ENCODE measurements at places on chromosomes 6 and 20.

GRCh38 chr6:109323241-109323640 lies 59.0 kb downstream of the CD164 start:
- no peak for DNase-seq

DNA sequence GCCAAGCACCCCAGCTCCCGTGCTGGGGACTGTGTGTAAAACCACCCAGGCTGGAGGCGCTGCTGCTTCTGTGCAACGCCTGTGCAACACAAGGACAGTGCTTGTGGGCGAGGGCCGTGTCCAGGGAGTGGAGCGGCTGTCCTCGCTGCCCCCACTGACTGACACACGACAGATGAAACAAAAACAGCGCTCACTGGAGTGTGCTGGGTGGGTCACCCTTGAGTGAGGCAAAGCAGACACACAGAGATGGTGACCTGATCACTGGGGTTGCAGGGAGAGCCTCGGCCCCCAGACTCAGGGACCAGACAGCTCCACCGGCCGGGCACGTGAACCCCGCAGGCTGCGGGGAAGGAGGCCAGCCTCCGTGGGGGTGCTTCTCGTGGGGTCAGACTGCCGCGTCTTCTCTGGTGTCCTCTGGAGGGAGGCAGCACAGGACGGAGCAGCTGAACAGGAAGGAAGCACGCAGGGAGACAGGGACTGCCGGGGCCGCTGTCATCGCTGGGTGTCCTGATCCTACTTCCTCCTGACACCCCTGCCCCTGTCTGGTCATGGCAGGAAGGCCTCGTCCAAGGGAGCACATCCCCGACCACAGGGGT lies 75.9 kb upstream of the CST7 start:
- no peak for DNase-seq

GRCh38 chr6:36774331-36774730 lies 64.9 kb downstream of the CPNE5 start:
- DNase-seq = no peak

DNA sequence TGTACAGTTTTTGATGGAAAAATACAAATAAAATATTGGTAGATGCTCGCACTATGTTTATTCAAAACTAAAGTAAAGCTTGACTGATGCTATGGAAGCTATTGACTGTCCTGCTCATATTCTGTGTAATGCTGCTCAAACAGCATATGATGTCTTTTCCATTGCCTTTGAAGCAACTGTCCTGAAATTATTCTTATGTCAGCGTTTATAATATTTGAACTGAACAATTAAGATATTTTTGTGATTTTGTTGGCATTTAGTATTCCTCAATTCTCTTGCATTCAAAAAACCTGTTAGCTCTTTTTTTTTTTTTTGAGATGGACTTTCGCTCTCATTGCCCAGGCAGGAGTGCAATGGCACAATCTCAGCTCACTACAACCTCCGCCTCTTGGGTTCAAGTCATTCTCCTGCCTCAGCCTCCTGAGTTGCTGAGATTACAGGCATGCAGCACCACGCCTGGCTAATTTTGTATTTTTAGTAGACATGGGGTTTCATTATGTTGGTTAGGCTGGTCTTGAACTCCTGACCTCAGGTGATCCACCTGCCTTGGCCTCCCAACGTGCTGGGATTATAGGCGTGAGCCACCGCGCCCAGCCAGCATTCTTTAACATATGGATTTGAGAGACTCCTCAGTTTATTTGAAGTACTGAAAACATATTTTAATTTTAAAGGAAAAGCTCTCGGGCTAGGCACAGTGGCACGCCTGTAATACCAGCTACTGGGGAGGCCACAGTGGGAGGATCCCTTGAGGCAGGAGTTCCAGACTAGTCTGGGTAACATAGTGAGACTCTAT lies 5.3 kb upstream of the DNAAF9 start:
- DNase-seq = no peak

GRCh38 chr6:55758156-55758937 lies 117.0 kb downstream of the BMP5 start:
- DNase-seq = no peak

Data from T-helper 2 cell (primary cell).